ENCODE measurements at places on chromosomes 5 and 9.
A peak's percentile ranks its signal among the peaks of the same experiment; 100 is the strongest.

GRCh38 chr9:40909821-40910220 lies 218.7 kb downstream of the FOXD4L6 start:
- DNase-seq, result no peak

DNA sequence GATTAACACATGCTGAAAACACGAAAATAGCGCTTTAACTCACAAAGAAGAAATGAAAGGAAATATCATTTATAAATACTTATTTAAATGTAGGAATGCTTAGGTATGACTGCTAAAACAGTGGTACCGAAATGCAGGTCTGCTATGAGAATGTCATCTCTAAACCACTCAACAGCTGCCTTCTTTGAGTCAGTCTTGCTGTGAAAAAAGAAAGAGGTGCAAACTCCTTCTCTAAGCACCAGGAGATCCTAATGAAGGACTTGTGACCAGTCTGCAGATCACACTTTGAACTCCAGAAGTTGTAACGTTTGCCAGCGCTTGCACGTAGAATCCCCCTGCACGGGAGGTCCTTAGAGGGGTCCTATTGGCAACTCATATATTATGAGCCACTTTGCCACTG lies 86.6 kb downstream of the TRIO start:
- DNase-seq, result no peak

GRCh38 chr9:99749641-99750040 lies 72.0 kb upstream of the NR4A3 start:
- no peak for DNase-seq

DNA sequence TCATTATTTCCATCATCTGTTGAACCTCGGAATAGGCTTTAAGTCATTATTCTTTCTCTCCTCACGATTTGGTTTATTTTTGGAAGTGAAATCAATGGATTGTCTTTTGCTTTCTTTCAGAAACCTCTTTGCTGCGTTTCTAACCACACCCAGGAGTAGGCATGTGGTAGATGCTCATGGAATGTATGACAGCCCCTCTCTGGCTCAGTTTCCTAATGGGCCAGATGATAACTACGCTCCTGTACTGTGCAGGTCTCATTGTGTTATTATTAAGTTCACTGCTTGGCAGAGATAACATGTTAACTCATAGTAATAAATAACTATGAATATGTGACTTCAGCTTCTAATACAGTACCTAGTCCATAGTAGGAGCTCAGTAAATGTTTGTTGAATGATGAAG lies 175.5 kb upstream of the KLF4 start:
- DNase-seq, result no peak

DNA sequence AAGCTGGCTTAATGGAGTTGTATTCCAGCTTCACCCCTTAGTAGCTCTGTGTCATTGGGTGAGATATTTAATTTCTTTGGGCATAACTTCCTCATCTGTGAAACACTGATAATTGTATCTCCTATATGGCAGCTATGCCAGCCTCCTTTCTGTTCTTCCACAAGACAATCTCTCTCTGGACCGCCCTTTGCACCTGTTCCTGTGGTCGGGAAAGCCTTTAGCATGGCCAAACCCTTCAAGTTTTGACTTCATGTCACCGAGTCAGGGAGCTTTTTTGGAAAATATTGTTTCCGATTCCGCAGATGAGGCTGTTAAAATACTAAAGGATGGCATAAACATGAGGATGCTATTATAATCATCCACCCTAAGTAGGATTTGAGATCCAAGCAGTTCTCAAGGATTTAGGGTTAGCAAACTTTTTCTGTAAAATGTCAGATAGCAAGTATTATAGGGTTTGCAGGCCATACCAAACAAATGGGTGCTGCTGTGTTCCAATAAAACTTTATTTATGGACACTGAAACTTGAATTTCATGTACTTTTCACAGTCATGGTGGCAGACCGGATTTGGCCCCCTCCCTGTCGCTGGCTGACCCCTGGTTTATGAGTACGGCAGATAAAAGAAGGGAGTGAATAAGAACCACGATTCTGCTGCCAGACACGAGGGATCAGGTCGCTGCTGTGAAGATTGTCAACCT lies 695 bp upstream of the NDFIP1 start:
- no peak for DNase-seq

GRCh38 chr5:78547731-78548615 lies 100.6 kb downstream of the LHFPL2 start:
- DNase-seq, result no peak

- DNase-seq, result no peak
Measured at GRCh38 chr9:117656002-117656401, 48.2 kb upstream of the TLR4 start.

DNA sequence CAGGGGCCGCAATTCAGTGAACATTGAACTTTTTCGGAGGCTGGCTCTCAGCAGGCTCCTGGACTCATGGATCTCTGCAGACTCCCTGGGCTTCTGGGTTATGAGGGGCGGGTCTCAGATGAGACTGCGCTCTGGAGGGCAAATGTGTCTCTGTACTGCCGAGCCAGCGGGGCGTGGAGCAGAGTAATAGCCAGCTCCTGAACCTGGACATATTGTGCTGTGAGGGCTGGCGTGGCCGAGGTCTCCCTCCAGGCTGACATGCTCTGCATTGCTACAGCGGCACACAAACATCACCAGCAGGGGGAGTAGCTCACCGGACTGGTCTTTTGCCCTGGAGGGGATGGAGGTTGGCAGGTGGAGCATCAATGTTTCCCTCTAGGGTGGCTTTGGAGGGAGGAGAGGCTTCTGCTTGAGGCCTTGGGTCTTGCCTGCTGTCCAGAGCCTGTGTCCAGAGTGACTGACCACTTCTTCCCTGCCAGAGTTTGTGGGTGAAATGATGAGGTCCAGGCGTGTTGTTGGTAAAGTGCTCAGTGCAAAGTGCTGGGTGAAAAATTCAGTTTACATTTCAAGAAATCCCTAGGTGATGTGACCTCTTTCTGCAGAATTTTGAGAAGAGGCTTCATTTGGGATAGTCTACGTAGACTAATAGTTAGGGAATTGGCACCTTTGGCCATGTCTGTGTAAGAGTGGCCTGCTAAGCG lies 10.9 kb upstream of the GADD45G start:
- peak; percentile 80 for DNase-seq

DNA sequence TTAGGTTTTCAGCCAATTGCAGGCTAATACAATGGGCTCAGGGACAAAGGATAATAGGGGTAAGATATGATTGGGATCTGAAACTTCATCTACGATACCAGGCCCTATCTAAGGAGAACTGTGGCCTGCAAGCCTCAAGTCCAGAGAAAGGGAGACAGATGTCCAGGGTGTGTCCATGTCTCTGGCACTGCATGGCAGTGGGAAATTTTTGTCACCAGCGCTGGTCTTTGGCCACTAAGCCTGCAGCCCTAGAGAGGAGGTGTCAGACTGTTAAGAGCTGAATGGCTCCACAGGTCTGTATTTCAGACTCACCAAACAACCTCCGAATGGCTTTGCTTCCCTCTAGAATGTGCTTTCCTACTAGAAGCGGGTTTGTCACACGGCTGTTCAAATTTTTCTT lies 6.6 kb upstream of the CNOT6 start:
- DNase-seq, result no peak

GRCh38 chr5:73306741-73307275 lies 133.8 kb downstream of the TMEM174 start:
- no peak for DNase-seq

DNA sequence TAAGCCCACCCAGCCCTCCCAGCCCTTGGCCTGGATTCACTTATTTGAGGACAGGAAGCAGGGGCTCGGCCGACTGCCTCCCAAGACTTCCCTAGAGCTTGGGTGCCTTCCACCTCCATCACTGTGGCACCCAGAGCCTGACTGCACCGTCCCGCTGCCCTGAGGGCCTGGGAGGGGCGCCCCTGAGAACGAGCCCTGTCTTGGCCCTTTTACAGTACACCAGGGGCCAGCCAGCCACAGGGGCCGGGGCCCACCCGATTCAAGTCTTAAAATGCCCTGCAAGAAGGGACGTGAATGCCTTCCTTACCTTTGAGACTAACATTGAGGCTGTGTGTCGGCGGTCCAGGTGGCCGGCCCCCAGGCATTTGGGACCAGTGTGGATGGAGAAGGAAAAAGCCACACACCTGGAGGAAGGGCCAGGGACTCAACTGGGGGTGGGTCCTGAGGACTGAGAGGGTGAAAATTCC lies 16.8 kb downstream of the FAM78A start:
- no peak for DNase-seq

GRCh38 chr5:89901346-89901745 lies 508.2 kb downstream of the CETN3 start:
- no peak for DNase-seq

DNA sequence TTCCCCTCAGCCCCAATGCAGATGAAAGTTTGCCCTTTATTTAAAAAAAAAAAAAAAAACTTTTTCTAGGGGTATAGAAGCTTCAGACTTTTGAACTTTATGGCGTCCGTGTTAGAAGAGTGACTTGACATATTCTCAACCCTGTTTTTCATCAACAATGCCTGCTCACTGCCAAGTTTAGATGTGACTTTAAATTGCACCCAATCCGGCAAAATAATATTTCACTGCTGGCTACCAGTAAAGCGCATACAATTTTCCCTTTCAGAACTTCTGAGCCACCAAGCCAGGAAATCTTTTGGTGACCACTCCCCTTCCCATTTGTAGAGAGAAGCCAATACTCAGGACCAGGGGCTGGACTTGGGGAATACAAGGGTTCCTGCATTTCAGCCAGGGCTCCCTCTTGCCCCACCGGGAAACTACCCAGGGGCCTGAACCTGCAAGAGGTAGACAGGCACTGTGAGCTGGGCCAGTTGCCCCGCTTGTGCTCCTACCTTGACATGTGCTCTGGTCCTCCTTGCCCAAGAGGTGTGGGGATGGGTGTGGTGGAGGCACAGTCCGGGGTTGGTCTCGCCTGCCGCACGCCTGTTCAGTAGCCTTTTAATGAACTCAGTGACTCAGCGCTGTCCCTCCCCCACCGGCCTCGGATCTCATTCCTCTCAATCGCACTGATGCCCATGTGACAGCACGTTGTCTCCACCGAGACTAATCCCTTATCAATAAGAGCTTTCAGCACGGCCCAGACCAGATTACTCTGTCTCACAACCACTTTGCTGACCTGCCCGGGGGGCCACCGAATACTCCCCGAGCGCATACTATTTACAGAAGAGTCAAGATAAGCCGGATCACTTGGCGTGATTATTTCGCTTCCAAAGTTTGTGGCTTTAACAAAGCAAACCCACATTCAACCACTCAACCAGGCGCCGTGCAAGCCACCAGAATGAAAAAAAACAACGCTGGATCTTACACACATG lies 226.4 kb downstream of the DCP2 start:
- DNase-seq, result no peak

DNA sequence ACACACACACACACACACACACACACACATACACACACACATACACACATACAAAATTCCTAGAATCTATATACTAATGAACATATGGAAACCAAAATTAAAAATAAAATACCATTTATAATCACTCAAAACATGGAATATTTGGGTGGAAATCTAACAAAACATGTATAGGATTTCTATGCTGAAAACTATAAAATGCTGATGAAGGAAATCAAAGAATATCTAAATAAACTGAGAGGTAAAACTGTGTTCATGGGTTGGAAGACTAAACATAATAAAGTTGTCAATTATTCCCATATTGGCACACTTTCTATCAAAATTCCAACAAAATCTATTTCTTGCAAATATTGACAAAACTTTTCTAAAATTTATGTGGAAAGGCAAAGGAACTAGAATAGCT lies 25.4 kb upstream of the NANS start:
- no peak for DNase-seq

DNA sequence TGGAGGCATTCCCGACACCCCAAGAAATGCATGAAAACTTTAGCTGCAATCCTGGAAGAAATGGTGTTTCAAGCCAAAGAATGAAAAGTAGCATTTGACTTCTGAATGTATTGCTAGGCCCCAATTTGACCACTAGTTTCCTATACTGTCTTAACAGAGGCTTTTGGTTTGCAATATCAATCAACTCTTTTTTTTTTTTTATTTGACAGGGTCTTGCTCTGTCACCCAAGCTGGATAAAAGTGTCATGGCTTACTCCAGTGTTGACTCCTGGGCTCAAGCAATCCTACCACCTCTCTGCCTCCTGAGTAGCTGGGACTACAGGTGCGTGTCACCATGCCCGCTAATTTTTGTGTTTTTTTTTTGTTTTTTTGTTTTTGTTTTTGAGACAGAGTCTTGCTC lies 3.2 kb upstream of the GPR107 start:
- DNase-seq, result no peak

GRCh38 chr5:90878081-90878480 lies 319.5 kb downstream of the ADGRV1 start:
- DNase-seq, result no peak

DNA sequence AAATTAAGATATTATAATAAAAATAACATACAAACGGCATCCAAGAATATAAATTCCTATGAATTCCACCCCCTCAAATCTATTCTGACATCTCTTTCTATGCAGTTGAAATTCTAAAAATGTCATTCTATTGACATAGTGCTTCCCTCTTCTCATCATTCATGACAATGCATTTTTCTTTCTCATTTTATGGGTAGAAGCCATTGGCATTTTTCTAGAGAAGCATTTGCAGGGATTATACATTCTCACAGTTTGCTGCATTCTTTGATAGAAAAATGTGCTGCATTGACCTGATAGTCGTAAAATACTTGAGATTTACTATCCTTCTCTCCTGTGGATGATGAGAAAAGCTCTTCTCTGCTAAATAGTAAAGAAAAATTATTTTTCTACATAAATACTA lies 760.9 kb upstream of the ACO1 start:
- DNase-seq, result no peak

- DNase-seq, result no peak
Measured at GRCh38 chr5:158198636-158199035, 339.7 kb upstream of the CLINT1 start.

GRCh38 chr9:135463140-135463539 lies 16.4 kb upstream of the PPP1R26 start:
- DNase-seq, result no peak

DNA sequence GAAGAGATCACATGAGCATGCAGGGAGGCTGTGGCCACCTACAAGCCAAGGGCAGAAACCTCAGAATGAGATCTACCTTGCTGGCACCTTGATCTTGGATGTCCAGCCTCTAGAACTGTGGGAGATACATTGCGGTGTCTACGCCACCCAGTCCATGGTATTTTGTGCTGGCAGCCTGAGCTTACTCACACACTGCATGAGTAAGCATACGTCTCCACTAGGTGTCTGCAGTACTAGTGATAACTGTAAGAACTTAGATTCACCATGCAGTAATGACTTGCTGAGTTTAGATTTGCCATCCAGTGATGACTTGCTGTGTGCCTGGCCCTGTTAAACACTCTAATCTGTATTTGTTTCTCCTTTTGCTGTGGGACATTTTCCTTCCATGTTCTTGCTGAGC lies 417.7 kb downstream of the GADD45G start:
- DNase-seq, result no peak
